ENCODE measurements at places on chromosomes 6 and 20. TPM values are rescaled to one million over a fixed set of nuclear protein-coding genes. Genes with fewer than 3 reads are reported as not detected.
A peak's percentile ranks its signal among the peaks of the same experiment; 100 is the strongest.

WFDC5 gene
- total RNA-seq, result not detected

UBE2C gene
- 113 TPM for total RNA-seq

SLC24A3 gene
- not detected for total RNA-seq

MDFI gene
- not detected for total RNA-seq

SERINC3 gene
- 49.6 TPM for total RNA-seq

OXT gene
- not detected for total RNA-seq

EYS gene
- total RNA-seq, result not detected

TRIM10 gene
- 0.09 TPM for total RNA-seq

TNNC2 gene
- not detected for total RNA-seq

GRCh38 chr20:22466447-22467171, 117.8 kb downstream of the FOXA2 start:
- no peaks in the 10 kb centered on the region for H3K4me1 ChIP-seq
- H3K36me3 ChIP-seq, result no peaks in the 10 kb centered on the region
- H3K4me3 ChIP-seq, result no peak overlapping the region
- no peak overlapping the region for H3K27ac ChIP-seq
- DNase-seq, result no peak

DNA sequence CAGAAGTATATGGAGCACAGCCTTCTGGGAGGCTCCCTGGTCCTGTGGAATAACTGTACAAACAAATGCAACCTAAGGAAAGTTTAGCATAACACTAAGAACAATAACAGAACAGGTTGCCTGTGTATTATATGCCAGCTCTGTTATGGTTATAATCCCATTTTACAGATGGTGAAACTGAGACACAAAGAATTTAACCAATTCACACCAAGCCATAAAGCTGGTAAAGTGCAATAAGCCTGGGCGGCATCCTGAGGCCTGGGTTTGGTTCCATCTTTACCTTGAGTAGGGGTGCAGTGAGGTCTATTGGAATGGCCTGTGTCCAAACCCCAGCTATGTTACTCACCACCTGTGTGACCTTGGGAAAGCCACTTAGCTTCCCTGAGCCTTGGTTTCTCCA, 14.7 kb upstream of the PACSIN1 start:
- no peaks in the 10 kb centered on the region for H3K4me1 ChIP-seq
- H3K27ac ChIP-seq, result no peak overlapping the region
- H3K4me3 ChIP-seq, result no peak overlapping the region

GRCh38 chr6:148200293-148200692, 142.3 kb upstream of the SASH1 start:
- H3K4me1 ChIP-seq, result peaks cover 13% of the 10 kb centered on the region
- no peak overlapping the region for H3K4me3 ChIP-seq
- peaks cover 73% of the 10 kb centered on the region for H3K27me3 ChIP-seq
- H3K27ac ChIP-seq, result no peak overlapping the region
- peaks cover 2% of the 10 kb centered on the region for H3K36me3 ChIP-seq
- no peak for DNase-seq

DNA sequence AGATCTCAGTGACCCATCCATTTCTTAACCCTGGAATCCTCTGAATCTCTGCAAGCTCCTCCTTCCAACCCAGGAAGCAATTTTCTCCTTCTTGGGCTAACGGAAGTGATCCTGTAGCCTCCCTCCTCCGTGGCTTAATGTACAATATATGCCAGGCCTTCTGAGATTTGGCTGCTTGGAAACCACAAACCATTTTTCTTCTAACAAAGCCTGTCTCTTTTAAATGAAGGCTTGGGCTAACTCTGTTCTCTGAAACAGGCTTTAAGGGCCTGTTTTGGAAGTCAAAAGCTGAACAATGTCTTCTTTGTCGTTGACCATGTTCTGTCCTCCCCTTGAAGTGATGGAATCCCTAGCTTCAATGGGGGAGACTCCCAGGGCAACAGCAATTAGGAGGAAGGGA, 14.9 kb downstream of the FYN start:
- peaks cover 77% of the 10 kb centered on the region for H3K4me1 ChIP-seq
- peak overlapping the region; percentile 51 for H3K27ac ChIP-seq
- DNase-seq, result no peak
- no peaks in the 10 kb centered on the region for H3K27me3 ChIP-seq
- peaks cover 58% of the 10 kb centered on the region for H3K36me3 ChIP-seq
- H3K4me3 ChIP-seq, result peak overlapping the region; percentile 24

DNA sequence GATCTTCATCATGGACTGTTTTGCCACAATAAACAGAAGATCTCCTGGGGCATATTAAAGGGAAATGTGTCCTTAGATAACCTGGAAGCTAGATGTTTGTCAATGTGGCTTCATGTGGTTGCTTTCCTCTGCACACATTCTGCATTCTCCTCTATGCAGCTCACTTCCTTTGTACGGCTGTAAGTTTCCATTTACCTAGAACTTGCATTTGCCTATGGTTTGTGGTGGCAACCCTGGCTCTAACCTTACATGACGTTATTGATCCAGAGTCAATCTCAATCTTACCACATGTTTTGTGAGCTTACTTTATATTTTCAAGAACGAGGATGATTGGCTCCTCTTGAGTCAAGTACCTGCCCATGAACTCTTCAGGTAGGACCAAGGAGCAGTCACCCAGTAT, 863.1 kb downstream of the MAFB start:
- no peaks in the 10 kb centered on the region for H3K4me1 ChIP-seq
- DNase-seq, result no peak
- no peak overlapping the region for H3K4me3 ChIP-seq
- H3K27me3 ChIP-seq, result no peaks in the 10 kb centered on the region
- H3K36me3 ChIP-seq, result no peaks in the 10 kb centered on the region

GRCh38 chr20:39225978-39226377, 263.8 kb downstream of the DHX35 start:
- peaks cover 3% of the 10 kb centered on the region for H3K27me3 ChIP-seq
- no peak overlapping the region for H3K27ac ChIP-seq
- no peak overlapping the region for H3K4me3 ChIP-seq
- DNase-seq, result no peak

GRCh38 chr6:146785001-146785585, 186.3 kb downstream of the ADGB start:
- H3K27ac ChIP-seq, result no peak overlapping the region
- H3K27me3 ChIP-seq, result peaks cover 6% of the 10 kb centered on the region
- peaks cover 5% of the 10 kb centered on the region for H3K4me1 ChIP-seq
- H3K36me3 ChIP-seq, result no peaks in the 10 kb centered on the region

DNA sequence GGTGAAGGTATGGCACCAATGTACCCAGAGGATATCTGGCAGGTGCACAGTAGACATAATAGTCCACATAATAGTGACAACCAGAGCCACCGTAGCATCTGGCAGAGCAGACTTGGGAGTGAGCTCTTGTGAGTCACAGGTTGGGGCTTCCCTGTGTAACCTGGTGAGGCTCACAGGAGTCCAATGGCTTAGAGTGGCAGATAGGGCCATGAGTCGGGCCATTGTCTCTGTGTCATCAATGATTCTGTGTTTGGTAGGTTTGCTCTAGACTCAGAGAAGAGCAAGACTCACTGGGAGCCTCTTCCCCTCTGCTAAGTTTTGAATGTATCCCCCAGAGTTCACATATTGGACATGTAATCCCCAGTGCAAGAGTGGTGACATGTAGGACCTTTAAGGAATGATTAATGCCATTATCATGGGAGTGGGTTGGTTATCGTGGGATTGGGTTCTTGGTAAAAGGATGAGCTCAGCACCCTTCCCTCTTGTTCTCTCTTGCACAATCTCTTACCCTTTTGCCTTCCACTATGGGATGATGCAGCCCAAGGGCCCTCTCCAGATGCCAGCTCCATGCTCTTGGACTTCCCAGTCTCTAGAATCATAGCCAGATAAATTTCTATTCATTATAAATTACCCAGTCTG, 22.6 kb upstream of the SIRPA start:
- DNase-seq, result no peak
- no peak overlapping the region for H3K27ac ChIP-seq
- no peak overlapping the region for H3K4me3 ChIP-seq
- H3K27me3 ChIP-seq, result peaks cover 8% of the 10 kb centered on the region

GRCh38 chr20:56781108-56781739, 152.1 kb downstream of the TFAP2C start:
- H3K4me3 ChIP-seq, result no peak overlapping the region
- no peak for DNase-seq
- no peaks in the 10 kb centered on the region for H3K27me3 ChIP-seq
- H3K27ac ChIP-seq, result no peak overlapping the region
- H3K36me3 ChIP-seq, result no peaks in the 10 kb centered on the region

DNA sequence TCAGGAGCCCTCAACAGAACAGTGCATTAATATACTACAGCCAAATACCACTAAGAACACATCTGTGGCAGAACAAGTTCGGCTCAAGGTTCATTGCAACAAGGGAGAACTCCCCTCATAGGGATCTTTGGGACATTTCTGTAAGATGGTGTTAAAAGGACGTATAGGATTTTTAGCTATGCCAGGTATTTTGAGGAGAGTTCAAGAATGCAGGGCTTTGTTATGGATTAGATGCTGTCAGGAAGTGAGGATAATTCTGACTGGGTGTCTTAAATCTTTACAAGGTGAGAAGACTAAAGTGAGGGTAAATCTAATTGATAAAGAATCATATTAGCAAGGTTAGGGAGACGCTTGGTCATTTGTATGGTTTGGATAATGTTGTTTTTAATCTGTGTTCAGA, 83.7 kb upstream of the AHI1 start:
- no peak overlapping the region for H3K4me3 ChIP-seq
- no peaks in the 10 kb centered on the region for H3K27me3 ChIP-seq
- peak overlapping the region; percentile 87 for H3K27ac ChIP-seq
- peak; percentile 55 for DNase-seq

- no peak for DNase-seq
- H3K36me3 ChIP-seq, result no peaks in the 10 kb centered on the region
- H3K27me3 ChIP-seq, result peaks cover 2% of the 10 kb centered on the region
- H3K4me1 ChIP-seq, result no peaks in the 10 kb centered on the region
- no peak overlapping the region for H3K4me3 ChIP-seq
These were observed 141.4 kb downstream of the MAFB start for GRCh38 chr20:40547483-40548091.

- no peaks in the 10 kb centered on the region for H3K4me1 ChIP-seq
- H3K27me3 ChIP-seq, result peaks cover 11% of the 10 kb centered on the region
- no peak overlapping the region for H3K27ac ChIP-seq
- no peak overlapping the region for H3K4me3 ChIP-seq
- H3K36me3 ChIP-seq, result no peaks in the 10 kb centered on the region
These were observed 52.7 kb upstream of the ELMO2 start for GRCh38 chr20:46458866-46459750.

DNA sequence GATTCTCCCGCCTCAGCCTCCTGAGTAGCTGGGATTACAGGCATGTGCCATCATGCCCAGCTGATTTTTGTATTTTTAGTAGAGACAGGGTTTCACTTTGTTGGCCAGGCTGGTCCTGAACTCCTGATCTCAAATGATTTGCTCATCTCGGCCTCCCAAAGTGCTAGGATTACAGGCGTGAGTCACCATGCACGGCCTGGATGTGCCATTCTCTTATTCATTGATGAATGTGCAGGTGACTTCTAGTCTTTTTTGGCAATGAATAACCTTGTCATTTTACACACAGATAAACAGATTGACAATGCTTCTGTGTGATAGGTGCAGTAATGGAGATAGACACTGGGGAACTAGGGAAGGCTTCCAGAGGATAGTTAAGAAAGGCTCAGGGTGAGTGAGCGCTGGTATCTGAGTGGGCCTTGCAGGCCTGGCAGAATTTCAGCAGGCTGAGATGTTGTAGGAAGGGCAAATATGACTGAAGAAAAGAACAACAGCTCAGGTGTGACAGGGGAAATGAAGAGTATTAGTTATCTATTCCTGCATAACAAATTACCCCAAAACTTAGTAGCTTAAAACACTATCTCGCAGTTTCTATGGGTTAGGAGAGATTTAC, 23.3 kb downstream of the PPARD start:
- H3K4me1 ChIP-seq, result peaks cover 58% of the 10 kb centered on the region
- H3K36me3 ChIP-seq, result peaks cover 20% of the 10 kb centered on the region
- H3K27me3 ChIP-seq, result no peaks in the 10 kb centered on the region
- H3K27ac ChIP-seq, result peak overlapping the region; percentile 57
- no peak overlapping the region for H3K4me3 ChIP-seq

- DNase-seq, result no peak
- H3K4me3 ChIP-seq, result no peak overlapping the region
- peak overlapping the region; percentile 5 for H3K27ac ChIP-seq
- H3K36me3 ChIP-seq, result no peaks in the 10 kb centered on the region
These were observed 90.0 kb upstream of the SIRPA start for GRCh38 chr20:1805161-1805581.

GRCh38 chr6:38193481-38194281, 374.2 kb downstream of the ZFAND3 start:
- no peak overlapping the region for H3K4me3 ChIP-seq
- no peak overlapping the region for H3K27ac ChIP-seq
- no peaks in the 10 kb centered on the region for H3K4me1 ChIP-seq
- H3K36me3 ChIP-seq, result no peaks in the 10 kb centered on the region
